GM04504 (cell line): ENCODE measurements at places on chromosomes 5 and 9.

- no peak for DNase-seq
Observed at GRCh38 chr5:154238776-154239481, 48.4 kb downstream of the GALNT10 start.

GRCh38 chr9:136713550-136713949 lies 1.2 kb downstream of the DIPK1B start:
- no peak for DNase-seq

GRCh38 chr5:38871790-38872551 lies 26.2 kb downstream of the OSMR start:
- DNase-seq: peak; percentile 92

DNA sequence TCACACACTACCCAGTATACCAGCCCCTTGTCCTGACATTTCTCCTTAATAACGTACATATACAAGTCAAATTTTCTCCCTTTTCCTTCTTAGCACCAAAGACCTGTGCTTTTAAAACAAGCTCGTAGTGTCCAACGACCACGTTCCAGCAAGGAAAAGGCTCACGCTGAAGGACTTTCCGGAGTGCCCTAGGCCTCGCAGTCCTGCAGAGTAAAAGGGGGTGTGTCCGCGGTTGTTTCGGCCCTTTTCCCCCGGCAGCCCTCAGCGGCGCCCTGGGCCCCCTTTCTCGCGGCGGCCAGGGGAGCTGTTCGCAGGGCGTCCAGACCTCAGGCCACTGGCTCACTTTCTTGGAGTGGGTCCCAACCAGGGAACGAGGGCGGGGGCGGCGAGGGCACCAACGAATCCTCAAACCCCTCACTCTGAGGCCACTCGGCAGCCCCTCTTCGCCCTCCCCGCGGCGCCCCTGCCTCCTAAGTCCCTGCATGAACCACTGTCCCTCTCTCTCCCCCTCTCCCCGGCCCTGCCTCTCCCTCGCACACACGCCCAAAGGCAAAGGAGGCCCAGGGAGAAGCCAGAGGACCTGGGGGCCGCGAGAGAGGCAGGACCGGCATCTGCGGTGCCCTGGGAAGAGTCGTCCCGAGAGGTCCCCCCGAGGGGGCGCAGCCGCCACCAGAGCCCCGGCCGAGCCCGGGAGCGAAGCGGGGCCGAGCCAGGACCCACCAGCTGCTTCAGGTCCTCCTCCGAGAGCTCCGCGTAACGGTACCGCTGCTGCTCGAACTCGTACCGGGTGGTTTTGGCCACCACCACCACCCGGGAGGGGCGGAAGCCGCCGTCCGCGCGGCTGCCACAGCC lies 720 bp downstream of the NADK2 start:
- DNase-seq: peak; percentile 38

- DNase-seq: no peak
Observed at GRCh38 chr5:139669662-139670368, 21.7 kb downstream of the CXXC5 start.

DNA sequence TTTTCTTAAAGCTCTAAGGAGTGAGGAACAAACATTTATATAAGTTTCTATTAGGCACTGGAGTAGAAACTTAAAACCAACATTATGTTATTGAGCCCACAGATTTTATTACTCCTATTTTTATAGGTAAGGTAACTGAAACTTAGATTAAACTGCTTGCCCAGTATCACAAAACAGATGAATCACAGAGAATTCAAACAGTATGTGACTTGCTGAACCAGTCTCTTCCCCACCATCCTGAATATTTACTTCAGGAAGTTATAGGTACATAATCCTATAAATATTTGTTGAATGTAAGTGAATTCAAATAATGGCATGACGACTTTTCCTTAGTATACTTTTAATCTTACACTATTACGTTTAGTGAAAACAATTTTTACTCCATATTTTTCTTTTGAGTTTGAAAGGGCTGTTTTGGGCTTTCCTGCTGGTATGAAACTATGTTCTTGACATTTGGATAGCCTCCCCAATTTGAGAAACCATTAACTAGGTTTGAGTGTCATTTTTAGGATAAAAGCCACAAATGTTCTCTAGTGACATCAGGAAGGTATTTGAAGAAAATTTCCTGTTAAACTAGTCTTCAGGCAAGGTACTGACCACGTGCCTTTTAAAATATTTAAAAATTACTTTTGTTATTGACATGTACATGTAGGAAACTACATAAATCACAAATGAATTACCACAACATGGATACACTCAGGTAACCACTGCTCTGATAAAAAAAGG lies 39.3 kb downstream of the PRRC1 start:
- no peak for DNase-seq

DNA sequence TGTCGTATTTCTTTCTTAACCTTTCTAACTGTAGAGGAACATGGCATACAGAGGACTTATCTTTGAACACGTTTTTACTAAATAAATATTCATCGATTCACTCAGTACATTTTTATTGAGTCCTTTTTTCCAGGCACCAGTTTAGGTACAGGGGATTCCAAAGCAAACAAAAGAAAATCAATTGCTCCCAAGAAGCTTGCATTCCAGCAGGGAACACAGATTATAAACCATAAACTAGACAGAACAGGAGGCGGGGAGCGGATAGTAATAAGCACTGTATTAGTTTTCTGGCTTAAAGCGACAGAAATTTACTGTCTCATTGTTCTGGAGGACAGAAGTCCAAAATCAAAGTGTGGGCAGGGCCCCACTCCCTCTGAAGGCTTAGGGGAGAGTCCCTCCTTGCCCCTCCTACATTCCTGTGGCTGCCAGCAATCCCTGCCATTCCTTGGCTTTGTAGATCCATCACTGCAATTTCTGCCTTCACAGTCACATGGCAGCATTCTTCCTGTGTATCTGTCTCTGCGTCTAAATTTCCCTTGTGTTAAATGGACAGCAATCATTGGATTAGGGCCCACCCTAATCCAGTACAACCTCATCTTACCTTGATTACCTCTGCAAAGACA lies 115.5 kb downstream of the COL23A1 start:
- no peak for DNase-seq

DNA sequence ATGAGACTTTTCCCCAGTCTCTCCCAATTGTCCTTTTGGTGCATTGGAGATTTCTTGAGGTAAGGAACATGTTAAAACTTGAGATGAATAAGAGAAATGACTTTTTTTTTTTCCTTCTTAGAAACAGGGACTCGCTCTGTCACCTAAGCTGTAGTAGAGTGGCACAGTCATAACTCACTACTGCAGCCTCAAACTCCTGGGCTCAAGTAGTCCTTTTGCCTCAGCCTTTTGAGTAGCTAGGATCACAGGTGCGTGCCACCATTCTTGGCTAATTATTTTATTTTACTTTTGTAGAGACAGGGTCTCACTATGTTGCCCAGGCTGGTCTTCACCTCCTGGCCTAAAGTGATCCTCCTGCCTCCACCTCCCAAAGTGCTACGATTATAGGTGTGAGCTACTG lies 25.9 kb downstream of the CDC42SE2 start:
- DNase-seq: no peak

GRCh38 chr5:142952229-142952628 lies 182.1 kb downstream of the ARHGAP26 start:
- no peak for DNase-seq

DNA sequence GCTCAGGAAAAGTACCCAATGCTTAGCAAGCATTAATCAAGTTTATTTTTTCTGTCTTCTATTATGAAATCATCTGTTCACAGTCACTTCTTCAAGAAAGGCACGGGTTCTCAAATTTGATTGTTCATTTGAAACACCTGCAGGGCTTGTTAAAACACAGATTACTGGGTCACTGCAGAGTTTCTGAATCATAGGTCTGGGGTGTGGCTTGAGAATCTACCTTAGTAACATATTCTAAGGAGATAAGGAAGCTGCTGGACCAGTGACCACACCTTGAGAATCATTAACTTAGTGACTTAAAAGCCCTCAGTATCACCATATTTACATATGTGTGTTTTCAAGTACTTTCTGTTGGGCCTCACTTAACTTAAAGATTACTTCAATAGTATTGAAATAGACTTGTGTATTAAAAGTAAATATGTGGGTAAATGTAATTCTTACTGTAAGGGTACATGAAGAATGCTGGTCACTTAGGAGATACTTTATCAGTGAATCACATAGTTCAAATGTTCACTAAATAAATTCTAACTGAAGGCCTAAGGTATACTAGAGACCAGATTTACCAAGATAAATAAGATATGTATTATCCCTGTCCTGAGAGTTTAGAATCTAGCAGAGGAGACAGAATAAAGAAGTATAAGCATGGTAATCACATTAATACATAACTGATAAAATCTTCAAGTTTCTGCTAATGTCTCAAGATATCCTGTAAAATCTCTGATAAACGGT lies 1342.1 kb upstream of the C9orf72 start:
- no peak for DNase-seq

DNA sequence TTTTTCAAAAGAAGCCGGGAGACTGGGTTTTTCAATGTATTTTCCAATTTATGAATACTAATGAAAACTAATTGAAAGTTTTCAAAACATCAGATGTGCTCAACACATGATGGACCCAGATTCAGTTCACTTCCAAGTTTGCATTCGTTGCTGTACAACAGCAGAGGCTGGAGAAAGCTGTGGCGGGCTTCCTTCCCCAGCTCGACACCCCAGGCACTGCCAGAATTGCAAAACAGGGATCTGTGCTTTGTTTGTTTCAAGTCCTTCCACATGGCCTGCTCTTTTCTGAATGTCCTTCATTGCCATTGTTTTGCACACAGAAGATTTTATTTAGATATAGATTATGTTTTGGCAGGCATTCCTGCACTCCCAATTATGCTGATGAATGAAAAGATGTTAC lies 30.3 kb upstream of the INSYN2B start:
- DNase-seq: no peak

- no peak for DNase-seq
Observed at GRCh38 chr9:8241201-8241600, 441.6 kb upstream of the DMAC1 start.

- DNase-seq: no peak
Observed at GRCh38 chr9:14351221-14351836, 37.4 kb upstream of the NFIB start.

DNA sequence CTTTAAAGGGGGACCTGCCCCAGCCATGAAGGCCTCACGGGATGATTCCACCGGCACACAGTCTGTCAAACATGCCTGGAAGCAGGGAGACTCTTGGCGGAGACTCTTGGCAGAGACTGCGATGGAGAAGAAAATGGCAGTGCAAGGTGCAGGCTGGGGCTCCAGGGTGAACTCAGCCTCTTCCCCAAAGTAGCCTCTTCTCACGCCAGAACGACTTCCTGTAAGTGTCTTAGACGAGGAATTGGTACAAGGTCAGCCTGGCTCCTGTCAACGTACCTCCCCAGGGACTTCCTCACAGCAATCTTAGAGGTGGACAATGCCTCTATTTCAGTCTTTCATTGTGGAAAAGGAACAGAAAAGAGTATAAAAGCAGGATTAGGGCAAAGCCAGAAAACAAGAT lies 109.3 kb downstream of the UGCG start:
- DNase-seq: no peak

DNA sequence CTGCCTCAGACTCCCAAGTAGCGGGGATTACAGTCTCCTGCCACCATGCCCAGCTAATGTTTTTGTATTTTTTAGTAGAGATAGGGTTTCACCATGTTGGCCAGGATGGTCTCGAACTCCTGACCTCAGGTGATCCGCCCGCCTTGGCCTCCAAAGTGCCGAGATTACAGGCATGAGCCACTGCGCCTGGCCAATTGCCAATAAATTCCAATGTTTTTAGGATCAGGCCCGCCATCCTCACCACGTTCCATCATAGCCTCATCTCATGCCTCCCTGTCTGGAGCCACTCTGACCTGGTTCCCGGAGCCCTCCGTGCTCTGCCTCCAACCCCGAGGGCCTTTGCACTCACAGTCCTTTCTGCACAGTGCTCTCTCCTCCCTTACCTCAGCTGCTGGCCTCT lies 71.5 kb upstream of the RAPGEF1 start:
- DNase-seq: no peak
